ENCODE measurements at places on chromosomes 6 and 20.

- DNase-seq, result no peak
Measured at GRCh38 chr6:1598433-1598832, 11.3 kb upstream of the FOXC1 start.

- DNase-seq, result no peak
Measured at GRCh38 chr6:2865694-2866151, 24.1 kb upstream of the SERPINB1 start.

- no peak for DNase-seq
Measured at GRCh38 chr6:41687501-41688175, 47.8 kb downstream of the TFEB start.

GRCh38 chr6:47247227-47247797 lies 62.4 kb downstream of the TNFRSF21 start:
- DNase-seq, result no peak

- peak; percentile 86 for DNase-seq
Measured at GRCh38 chr20:13800728-13801134, 15.9 kb downstream of the NDUFAF5 start.
